ENCODE measurements at places on chromosomes 3 and 15.
A peak's percentile ranks its signal among the peaks of the same experiment; 100 is the strongest.

- no peak for DNase-seq
Measured at GRCh38 chr3:84820126-84820525, 138.7 kb upstream of the CADM2 start.

- no peak for DNase-seq
Measured at GRCh38 chr3:140770977-140771667, 93.3 kb downstream of the TRIM42 start.

DNA sequence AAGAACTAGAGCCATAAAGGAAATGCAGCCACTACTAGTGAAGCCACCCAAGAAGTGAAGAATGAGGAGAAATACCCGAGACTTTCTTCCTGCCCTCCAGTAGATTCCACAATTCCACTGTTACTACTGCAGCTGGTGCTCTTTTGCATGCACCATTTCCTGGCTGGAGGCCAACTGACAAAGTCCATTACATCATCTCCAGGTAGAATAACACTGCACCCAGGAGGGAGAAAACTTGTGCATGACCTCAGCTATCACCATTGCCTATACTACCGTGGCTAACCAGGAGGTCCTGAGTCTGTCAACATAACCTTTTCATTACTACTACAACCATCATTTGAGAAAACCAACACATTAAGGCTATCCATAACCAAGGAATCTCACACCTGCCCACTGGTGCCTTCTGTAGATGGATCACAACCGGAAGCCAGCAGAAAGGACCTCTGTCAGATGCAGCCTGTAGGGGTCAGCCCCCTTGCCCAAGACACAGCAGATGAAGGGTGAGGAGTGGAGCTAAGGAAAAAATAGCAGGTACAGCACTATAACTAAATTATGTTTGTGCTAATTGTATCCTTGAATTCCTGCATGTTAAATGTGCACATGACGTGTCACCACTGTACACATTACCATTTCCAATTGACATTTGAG lies 200.8 kb upstream of the C2CD4B start:
- DNase-seq: no peak

GRCh38 chr15:95887666-95888390 lies 442.7 kb upstream of the NR2F2 start:
- no peak for DNase-seq

DNA sequence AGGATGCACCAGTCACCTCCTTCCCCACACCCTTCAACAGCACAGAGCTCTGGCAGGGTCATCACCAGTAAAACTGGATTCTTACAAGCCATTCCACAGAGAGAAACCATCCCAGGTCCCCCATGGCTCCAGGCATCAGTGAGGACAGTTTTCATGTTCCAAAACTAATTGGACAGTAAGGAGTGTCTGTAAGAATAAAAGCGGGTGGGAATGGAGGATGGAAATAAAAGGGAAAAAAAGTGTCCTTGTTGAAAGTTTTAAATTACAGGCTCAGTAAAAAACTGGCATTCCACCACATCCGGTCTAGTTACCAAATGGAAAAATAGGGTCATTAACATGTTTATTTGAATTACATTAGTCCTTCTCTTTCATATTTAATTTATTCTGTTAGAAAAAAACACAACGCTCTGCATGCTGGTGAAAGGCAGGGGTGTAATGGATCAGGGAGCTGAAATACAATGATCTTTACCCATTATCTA lies 117.4 kb downstream of the TIGIT start:
- no peak for DNase-seq

DNA sequence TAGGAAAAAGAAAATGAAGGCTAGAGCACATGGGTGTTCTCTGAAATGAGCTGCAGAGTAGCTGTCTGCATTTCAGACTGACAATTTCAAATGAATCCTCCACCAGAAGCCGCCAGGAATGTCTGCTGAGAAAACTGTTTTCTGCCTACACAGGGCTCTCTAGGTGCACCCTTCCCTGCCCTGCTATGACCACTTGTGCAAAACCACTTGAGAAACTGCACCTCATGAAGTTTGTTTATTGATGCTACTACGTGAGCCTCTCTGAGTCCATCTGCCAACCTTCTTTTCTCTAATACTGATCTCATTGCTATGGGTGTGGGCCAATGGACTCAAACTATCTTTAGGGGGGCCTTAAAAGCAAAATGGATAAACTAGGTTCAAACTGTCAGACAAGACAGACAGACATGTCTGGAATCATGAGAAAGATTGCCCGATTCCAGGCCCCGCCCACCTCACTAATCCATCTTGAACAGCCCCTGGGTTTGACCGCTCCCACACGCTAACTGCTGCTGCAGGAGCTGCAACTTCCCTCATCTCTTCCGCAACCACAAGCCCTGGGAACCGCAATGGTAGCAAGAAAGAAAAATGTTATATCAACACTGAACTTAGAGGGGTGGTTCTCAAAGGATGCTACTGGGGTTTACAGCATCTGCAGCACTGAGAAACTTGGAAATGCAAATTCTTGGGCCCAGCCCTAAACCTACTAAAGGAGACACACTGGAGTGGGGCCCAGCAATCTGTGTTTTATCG lies 9.0 kb upstream of the CD47 start:
- no peak for DNase-seq

DNA sequence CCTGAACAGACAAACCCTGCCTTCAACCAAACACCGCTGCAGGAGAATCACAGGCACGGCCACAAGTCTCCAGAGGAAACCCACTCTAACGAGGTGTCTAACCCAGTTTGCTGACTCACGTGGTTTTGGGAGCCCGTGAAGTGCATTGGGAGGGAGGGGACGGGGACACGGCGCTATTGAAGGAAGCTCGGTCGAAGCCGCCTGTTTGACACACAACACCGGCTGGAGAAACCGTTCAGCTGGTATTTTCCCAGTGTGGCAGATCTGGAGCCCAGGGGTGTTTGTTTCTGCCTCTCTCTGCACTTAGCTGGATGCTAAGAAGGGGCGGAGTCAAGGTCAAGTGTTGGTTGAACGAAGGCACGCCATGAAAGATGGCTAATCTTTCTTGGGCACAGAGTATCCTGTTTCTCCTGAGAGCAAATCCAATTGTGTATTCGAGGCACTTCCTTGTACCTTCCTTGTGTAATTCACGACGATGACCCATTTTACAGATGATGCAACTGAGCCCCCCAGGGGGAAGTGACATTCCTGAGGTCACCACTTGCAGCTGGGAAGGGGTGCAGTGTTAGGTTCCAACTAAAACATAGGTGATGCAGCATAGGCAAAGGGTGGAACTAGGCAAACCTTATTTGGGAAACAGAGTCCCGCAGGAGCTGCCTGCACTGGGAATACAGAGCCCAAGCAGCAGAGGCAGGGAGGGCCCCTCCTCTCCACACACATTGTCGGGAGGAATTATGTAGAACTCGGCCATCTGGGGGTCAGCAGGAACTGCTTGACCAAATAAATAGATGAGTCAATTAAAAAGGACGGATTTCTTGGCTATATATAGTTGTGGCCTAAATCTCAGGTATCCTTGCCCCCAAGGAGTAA lies 22.5 kb downstream of the SLC6A6 start:
- no peak for DNase-seq

GRCh38 chr15:29682361-29682760 lies 139.9 kb downstream of the TJP1 start:
- DNase-seq: no peak

- DNase-seq: no peak
Measured at GRCh38 chr3:29565236-29565635, 284.4 kb downstream of the RBMS3 start.

- DNase-seq: peak; percentile 10
Measured at GRCh38 chr3:153210660-153211059, 48.6 kb downstream of the RAP2B start.

- DNase-seq: no peak
Measured at GRCh38 chr15:94611656-94612055, 380.3 kb downstream of the MCTP2 start.

GRCh38 chr15:75112848-75113492 lies 88.7 kb upstream of the C15orf39 start:
- DNase-seq: no peak

- DNase-seq: peak; percentile 52
Measured at GRCh38 chr3:15205934-15206661, at the start of gene CAPN7. Gene CAPN7, plus strand, starts transcription at chr3:15206246. Its CDS starts 250 bp downstream, at chr3:15206496.

DNA sequence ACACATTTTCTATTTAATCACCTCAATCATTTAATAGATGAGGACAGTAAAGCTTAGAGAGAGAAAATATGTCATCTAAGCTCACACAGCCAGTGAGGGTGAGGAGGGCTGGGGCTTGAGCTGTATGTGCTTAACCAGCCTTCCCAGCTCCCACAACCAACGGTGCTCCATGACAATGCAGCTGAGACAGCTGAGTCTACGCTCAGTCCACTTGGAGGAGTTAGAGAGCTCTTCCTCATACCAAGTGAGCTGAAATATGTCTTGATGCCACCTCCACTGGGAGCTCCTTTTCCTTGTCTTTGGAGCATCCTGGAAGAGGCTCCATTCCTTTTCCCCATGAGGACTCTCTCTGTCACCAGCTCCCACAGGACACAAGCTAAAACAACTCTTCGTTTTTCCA lies 9.3 kb downstream of the HOMER2 start:
- DNase-seq: no peak

DNA sequence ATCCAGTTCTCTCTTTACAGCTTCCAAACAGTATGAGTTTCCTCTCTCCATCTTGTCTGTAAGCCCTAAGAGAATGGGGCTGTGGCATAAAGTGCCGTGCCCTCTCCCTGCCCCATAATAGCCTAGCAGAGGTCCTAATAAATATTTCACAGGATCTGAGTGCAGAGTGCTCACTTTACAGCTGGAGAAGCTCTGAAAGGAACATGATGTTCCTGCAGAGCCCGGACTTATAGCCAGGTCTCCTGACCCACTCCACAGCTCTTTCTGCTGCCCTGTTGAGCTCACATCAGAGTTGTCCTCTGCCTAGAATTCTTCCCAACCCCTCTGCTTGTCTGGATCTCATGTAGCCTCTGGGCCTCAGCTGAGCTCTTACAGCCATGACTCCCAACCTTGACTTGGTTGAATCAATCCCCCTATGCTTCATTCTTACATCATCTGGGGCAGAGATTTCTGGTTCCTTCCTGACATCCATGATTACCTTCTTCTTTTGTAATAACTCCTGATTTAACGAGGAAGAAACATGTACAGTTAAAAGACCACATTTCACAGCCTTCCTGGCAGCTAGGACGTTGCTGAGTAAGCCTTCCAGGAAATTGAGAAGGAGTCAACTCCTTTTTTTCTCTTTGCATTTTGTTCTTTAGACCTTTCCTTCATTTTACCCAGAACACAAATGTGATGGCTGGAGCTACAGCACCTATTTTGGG lies 135.3 kb downstream of the RPLP1 start:
- DNase-seq: no peak

DNA sequence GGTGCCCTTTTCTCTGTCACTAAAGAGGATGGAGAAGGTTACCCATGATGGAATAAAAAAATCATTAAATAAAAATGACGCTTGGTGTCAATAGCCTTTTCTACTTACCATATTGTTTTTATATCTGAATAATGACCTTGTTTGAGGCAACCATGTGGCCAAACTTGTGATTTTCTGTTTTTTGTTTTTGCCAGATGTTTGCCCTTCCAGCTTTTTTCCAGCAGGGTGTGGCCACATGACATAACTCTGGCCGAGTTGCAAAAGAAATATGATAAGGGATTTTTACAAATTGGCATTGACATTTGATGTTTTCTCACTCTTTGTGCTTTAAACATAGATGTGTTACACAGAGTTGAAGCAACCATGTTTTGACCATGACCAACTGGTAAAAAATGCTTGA lies 39.7 kb upstream of the EPHA3 start:
- DNase-seq: no peak

- no peak for DNase-seq
Measured at GRCh38 chr3:7506606-7507180, 645.8 kb downstream of the GRM7 start.

DNA sequence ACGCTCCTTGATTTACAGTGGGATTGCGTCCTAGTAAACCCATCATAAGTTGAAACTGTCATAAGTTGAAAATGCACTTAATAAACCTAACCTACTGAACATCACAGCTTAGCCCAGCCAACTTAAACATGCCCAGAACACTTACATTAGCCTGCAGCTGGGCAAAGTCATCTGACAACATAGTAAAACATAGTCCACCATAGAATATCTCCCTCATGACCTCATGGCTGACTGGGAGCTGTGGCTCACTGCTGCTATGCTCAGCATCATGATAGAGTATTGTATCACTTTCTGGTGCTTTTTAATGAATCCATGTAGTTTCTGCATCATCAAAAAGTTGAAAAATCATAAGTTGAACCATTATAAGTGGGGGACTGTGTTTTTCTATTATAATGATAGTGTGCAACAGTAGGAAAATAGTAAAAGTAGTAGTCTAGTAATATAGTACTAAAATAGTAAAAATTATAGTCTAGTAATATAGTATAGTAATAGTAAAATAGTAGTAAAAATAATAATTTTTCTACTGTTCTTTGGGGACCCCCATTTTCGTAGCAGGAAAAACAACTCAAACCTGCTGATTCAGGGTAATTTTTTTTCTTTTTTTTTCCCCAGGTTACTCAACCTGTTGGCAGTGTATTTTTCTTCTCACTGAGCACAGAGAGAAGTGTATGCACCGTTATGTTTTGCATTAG lies 233.5 kb downstream of the MYRIP start:
- DNase-seq: no peak

- no peak for DNase-seq
Measured at GRCh38 chr3:166285001-166285400, 447.8 kb upstream of the BCHE start.

DNA sequence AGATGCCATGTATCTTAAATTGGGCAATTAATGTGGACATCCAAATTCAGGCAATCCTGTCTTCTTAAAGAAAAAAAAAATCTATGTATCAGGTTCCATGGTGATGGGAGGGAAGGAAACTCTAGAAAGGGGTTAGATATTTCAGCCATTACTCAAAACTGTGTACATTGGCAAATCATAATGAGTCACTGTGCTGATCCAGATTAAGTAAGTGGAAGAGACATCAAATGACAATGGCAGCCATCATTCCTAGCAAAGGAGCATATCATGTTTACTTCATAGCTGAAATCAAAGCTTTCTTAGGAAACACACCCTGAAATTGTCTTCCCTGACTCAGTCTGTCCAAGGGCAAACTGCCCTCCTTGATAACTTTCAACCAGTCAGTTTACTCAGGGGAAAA lies 713.3 kb upstream of the GBE1 start:
- DNase-seq: no peak

- DNase-seq: no peak
Measured at GRCh38 chr3:76561494-76562236, 478.2 kb upstream of the ROBO2 start.

DNA sequence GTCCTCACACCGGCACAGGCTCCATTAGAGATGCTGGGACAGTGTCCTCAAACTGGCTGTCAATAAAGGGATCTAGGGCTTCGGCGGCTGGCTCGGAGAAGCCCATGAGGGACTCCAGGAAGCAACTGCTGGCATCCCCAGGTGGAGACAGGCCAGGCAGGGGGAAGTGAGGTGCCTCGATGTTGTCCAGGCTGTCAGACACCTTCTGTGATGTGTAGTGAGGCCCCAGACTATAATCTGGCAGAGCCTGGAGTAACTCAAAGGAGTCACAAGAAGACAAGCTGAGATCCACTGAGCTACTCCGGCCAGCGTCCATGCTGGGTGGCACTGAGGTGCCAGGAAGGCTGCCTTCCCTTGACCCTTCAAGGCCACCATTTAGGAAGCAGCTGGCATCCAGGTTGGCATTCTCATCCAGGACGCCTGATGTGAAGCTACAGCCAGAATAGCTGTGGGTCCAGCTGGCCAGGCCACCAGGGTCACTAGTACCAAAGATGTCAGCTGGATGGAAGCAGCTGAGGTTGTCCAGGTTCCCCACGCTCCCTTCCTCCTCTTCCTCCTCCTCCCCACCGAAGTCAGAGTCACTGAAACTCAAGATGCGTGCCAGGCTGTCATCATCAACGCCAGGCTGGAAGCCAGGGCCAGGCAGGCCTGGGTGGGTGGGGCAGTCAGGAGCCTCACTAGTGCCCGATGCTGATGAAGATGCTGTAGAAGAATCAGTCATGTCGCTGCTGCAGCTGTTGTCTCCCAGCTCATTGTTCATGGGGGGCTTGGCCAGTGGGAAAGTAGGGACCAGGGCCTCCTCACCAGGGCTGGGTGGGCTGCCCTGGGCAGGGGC lies 10.1 kb downstream of the CSRNP1 start:
- no peak for DNase-seq
